ENCODE measurements at places on chromosomes 3 and 15. TPM values are rescaled to one million over a fixed set of nuclear protein-coding genes. Genes with fewer than 3 reads are reported as not detected.
A peak's percentile ranks its signal among the peaks of the same experiment; 100 is the strongest.

The TAGLN3 gene
- 0.74 TPM for total RNA-seq

The MGA gene
- total RNA-seq: 29.6 TPM

The PLA2G4D gene
- total RNA-seq: not detected

The SERP1 gene
- total RNA-seq: 20.4 TPM

The PPM1L gene
- total RNA-seq: 51.1 TPM

The ITGB5 gene
- 122 TPM for total RNA-seq

The TMCO5A gene
- not detected for total RNA-seq

The KCNAB1 gene
- 2.4 TPM for total RNA-seq

The COL6A6 gene
- total RNA-seq: 2.1 TPM

The ATP8B4 gene
- 2.5 TPM for total RNA-seq

The TUSC7 gene
- total RNA-seq: not detected

The CD200R1 gene
- 0.82 TPM for total RNA-seq

DNA sequence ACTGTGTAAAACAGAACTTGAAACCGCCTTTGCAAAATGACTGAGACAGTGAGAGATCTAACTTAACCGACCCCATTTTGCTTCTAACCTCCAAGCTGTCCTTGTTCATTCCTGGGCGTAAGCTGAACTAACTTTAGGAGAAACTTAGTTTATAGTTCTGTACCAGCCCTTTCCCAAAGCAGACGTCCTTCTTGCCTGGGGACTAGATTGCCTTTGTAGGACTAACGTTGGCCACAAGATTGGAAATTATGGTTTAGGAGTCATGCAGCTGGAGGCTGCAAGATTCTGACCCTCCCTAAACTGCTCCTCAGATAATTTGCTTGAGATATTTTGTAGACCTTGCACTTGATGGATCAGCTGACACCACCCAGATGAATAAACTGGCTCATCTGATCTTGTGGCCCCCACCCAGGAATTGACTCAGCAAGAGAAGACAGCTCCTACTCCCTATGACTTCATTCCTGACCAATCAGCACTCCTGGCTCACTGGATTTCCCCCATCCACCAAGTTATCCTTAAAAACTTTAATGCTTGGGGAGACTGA lies 219.9 kb upstream of the PROK2 start:
- no peak for DNase-seq

- DNase-seq: no peak
Measured at GRCh38 chr3:167863811-167864551, 128.5 kb downstream of the SERPINI1 start.

DNA sequence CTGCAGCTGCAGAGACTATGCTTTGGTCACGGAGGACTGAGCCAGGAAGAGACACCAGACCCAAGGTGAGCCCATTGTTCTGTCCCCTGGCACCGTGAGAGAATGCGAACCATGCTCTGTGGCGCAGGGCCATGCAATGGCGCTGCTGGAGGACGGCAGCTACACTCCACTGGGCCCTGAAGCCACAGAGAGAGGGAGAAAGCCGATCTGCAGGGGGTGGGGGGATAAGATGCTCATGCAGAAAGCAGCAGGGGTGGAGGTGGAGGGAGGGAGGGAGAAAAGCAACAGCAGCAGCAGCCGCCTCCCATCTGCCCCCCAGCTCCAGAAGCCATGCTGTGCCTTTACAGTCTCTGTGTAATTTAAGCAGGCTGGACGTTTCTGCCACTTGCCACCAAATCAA lies 5.3 kb downstream of the BDH1 start:
- DNase-seq: no peak

DNA sequence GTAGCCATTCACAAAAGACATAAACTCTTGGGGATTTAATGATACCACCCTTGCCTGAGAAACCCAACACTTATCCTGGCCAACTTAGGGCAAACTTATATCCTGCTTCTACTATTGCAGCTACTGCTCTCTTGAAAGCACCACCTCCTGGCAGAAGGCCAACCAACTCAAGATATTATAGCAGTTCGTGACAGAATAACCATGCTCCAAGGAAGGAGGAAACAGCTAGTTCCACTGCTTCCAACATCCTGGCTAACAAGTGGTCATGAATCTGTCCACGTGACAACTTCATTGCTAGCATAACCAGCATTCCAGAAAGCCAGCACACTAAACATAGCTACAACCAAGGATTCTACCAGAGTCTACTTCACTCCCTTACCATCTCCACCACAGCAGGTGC lies 1037.5 kb downstream of the TBL1XR1 start:
- no peak for DNase-seq

- DNase-seq: no peak
Measured at GRCh38 chr3:77053795-77054194, 13.9 kb downstream of the ROBO2 start.

DNA sequence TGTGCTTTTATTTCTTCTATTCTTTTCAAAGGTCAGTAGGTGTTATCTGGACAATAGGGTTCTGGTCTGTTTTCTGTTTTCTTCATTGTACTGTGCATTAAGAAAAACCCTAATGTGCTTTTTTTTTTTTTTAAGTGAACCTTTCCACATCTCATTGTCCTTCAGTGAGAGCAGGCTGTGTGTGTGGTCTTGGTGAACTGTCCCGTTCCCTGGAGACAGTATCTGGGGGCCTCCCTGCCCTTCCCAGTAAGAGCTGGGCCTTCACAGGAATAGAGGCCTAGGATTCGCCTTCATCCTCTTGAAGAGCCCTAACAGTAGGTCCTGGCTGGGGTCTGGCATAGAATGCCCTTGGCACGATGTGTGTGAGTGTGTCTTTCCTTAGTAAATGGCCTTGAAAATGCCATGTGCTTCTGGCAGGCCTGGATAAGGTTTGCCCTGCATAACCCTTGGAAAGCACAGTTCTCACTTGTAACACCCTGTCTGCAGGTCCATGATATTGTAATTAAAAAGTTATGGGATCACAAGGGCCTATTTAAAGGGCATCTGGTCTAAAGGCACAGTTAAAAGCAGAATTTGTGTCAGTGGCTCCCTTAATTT lies 81.2 kb downstream of the IGF1R start:
- DNase-seq: peak; percentile 44

- no peak for DNase-seq
Measured at GRCh38 chr15:48433226-48433886, 102.1 kb downstream of the DUT start.

- no peak for DNase-seq
Measured at GRCh38 chr3:186038360-186038759, 70.5 kb downstream of the ETV5 start.

DNA sequence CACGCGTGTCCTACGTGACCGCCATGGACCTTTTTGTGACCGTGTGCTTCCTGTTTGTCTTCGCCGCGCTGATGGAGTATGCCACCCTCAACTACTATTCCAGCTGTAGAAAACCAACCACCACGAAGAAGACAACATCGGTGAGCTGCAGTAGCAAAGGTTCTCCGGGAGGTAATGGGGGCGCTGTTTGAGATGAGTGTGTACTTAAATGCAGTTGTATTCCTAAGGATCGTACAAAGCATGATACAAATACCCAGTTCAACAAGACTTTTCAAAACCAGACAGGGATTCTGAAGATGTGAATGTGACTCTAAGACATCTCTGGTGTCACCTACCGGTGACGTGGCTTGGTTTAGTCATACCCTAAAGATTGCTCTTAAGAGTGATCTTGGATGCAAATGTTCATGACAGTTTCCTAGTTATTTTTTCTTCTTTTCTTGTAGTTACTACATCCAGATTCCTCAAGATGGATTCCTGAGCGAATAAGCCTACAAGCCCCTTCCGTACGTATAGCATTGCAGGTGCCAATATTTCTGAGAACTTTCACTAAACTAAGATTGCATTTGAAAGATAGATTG lies 556.6 kb downstream of the GABRG3 start:
- DNase-seq: no peak

DNA sequence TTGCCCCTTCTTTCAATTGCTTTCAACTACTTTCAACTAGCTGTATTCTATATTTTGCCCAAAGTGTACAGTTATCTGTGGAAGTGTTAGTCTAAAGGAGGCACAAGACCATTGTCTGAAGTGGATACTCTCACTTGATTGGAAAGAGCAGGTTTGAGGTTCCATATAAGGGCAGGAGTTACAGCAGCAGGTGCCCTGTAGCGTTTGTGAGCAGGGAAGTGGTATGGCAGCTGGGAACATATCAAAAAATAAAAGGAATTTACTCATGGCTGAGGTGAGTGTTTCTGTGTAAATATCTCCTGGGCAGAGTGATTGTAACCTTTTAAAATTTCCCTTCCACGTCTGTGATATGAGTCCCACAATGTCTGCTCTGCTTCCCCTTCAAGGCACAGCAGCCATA lies 38.5 kb upstream of the DNAJC13 start:
- DNase-seq: no peak

DNA sequence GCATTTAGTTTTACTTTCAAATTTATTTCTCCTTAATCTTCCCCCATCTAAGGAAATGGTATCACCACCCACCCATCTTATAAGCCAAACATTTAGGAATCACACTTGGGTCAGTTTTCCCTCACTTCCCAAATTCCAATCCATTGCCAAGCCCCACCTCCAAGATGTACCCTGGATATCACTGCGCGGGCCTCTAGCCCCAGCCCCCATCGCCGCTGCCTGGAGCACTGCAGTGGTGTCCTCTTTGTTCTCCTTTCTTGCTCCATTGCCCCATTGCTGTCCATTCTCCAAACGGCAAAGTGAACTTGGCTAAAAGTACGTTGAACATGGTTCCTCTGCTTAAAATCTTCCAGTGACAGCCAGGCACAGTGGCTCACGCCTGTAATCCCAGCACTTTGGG lies 267.8 kb downstream of the SHOX2 start:
- DNase-seq: no peak

DNA sequence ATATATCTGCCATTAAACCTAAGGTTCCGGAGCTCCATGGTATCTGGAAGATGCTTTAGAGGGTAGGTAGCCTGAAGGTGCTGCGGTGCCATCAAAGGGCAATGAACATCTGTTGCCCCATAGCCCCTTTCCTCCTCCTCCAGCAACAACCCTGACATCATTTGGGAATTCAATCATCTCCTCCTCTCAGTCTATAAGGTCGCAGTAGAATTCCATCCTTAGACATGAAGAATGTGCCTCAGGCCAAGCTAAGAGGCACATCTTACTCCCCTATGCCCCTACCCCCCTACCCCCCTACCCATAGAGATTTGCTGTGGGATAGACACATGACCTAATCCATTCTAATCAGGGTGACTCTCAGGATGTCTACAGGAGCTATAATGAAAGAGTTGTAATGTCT lies 1099.7 kb upstream of the CFAP20DC start:
- no peak for DNase-seq

DNA sequence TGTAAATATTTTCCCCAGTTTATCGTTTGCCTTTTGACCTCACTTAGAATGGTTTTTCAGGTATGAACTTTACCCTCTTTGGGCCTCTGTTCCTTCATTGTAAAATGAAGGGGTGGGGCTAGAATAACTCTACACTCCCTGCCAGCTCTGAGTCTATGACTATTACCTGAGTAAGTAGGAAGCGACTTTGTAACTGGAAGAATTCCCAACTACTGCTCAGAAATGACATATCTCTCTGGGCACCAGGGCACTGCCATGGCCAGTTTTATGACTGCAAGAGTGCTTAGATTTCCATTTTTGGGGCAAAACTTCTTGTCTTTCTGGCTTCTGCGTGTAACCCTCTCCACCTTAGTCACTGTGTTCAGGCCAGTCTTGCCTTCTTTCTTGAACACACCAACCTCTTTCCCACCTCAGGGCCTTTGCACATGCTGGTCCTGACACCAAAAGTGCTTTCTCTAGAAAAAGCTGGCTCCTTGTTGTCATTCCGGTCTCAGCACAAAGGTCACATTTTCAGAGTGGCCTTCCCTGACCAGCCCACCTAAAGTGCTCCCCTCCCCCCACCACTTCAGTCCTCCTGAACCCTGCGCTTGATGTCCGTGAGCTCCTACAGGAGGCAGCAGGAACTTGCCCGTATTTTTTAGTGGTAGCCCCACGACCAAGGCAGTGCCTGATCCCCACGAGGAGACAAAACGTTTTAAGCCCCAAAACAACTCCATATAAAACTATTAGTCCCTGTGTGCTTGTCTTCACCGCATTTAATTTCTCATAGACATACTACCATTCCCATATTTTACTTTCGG lies 25.6 kb downstream of the CDCP1 start:
- no peak for DNase-seq

- peak; percentile 72 for DNase-seq
Measured at GRCh38 chr3:148697306-148698189, at the start of gene AGTR1. AGTR1 (plus strand) TSS chr3:148697903; CDS start chr3:148741036, 43,133 bp downstream.

GRCh38 chr3:89306540-89306939 lies 199.1 kb downstream of the EPHA3 start:
- DNase-seq: no peak

DNA sequence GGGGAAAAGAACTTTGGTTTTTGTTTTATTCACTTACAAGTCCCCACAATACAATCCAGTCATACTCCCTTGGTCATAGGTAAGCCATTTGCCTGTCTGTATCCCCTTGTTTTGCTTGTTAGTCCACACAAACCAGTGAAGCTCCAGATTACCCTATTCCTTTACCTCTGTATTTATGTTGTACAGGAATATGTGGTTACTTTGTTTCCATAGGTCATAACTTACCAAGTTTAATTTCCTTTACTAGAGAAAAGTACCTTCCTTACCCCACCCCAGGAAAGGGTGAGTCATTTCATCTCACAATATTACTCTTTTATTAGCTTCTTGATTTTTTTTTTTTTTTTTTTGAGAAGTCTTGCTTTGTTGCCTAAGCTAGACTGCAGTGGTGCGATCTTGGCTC lies 113.4 kb upstream of the LRRFIP2 start:
- DNase-seq: no peak

DNA sequence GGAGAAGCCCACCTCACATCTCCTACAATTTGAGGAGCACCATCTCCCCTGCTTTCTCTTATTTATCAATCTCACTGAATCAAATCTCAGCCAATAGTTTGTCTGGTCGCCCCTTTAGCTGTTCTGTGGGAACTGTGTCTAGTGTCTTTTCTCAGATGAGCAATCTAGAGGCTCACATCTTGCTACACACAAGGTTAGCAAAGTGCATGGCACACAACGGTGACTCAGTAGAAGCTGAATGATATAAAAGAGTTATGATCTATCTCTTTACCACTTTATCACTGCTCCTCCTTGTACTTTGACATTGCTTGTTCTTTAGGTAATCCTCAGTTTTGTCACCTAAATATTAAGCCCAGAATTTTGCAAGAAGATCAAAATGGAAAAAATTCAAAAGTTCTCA lies 16.8 kb upstream of the COLQ start:
- no peak for DNase-seq
